ENCODE measurements at places on chromosomes 3 and 15.

GRCh38 chr15:66966256-66966655, 99.1 kb upstream of the SMAD3 start:
- no peak for DNase-seq

DNA sequence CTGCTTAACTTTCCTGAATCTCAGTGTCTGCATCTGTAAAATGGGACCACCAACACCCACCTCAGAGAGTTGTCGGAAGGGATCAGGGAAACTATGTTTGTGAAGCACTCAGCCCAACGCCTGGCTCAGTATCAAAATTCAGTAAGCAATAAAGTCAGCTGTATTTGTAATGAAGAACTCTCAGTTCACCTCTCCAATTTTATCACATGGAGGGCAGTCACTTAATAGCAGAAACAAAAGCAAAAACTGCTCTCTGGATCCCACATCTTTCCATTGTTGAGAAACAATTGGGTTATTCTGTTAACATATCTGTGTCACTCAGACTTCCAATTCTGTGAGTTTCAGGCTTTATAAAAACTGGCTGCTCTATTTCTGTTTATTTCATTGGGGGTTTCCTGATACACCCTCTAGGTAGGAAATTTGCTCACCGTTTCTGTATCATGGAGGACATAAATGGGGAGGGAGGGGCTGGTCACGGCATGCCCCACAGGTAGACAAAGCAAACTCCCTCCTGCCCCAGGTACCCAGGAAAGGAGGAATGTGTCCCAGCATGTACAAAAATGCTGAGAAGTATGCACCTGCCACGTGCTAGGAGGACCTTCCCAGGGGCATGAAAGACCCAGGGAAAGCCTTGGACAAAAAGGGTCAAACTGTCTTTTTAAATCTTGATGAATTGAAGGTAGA, 81.4 kb upstream of the LMOD3 start:
- no peak for DNase-seq

GRCh38 chr3:185711255-185711870, 113.5 kb downstream of the IGF2BP2 start:
- DNase-seq = no peak

- no peak for DNase-seq
Measured at GRCh38 chr3:116445990-116446389, 703 bp upstream of the LSAMP start.

- DNase-seq = no peak
Measured at GRCh38 chr3:138768125-138768524, 66.6 kb downstream of the PIK3CB start.

Measured in fibroblast of skin of left quadriceps (primary cell).